ENCODE measurements at places on chromosomes 6 and 20.

DNA sequence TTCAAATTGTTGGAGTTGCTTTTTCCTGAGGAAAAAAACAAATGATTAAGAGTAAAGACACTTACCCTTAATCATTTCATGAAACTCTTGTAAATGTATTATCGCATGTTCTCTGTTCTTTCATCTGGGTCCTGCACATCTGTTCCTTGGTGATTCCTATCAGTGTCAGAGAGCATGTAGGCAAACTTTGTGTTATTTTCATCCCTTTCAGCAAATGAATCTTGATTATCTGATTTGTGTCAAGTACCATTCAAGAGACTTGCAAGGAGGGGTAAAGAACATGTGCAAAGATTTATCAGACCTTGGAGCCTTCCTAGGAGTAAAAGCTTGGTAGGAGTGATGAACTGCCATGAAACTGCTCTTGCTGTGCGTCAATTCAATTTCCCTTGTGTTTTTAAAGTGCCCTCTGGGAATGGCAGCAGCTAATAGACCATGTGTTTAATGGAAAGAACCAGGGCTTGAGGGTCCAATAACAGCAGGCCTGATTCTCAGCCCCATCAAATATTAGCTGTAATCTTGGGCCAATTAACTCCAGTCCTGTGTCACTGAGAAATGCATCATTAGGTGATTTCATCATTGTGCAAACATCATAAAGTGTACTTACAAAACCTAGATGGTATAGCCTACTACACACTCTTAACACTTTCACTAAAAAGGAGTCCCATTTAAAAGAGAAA, 118.9 kb upstream of the CEP85L start:
- DNase-seq = no peak

GRCh38 chr20:1207293-1207878, 4.1 kb downstream of the C20orf202 start:
- DNase-seq = no peak

GRCh38 chr6:84453499-84453898, 226.1 kb upstream of the CEP162 start:
- no peak for DNase-seq

- DNase-seq = no peak
Measured at GRCh38 chr6:141403103-141403502, 729.6 kb upstream of the GJE1 start.

DNA sequence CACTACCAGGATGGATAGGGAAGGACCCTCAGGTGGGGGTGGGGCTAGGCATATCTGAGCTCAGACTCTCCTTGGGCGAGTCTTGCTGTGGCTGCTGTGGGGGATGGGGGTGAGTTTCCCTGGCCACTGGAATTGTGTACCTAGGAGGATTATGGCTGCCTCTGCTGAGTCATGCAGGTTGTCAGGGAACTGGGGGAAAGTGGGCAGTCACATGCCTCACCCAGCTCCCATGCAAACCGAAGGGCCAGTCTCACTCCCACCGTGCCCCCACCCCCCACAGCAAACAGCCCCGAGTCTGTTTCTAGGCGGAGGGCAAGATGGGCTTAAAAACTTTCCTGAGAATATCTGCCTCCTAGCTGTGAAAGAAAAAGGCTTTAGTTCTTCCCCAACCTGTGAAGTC, 210.3 kb upstream of the FERMT1 start:
- no peak for DNase-seq

GRCh38 chr20:32681175-32682084, 7.7 kb upstream of the C20orf203 start:
- DNase-seq = no peak
